Glomerular endothelial cell (primary cell): ENCODE measurements at places on chromosomes 2 and 18. TPM values are rescaled to one million over a fixed set of nuclear protein-coding genes. Genes with fewer than 3 reads are reported as not detected.

DNA sequence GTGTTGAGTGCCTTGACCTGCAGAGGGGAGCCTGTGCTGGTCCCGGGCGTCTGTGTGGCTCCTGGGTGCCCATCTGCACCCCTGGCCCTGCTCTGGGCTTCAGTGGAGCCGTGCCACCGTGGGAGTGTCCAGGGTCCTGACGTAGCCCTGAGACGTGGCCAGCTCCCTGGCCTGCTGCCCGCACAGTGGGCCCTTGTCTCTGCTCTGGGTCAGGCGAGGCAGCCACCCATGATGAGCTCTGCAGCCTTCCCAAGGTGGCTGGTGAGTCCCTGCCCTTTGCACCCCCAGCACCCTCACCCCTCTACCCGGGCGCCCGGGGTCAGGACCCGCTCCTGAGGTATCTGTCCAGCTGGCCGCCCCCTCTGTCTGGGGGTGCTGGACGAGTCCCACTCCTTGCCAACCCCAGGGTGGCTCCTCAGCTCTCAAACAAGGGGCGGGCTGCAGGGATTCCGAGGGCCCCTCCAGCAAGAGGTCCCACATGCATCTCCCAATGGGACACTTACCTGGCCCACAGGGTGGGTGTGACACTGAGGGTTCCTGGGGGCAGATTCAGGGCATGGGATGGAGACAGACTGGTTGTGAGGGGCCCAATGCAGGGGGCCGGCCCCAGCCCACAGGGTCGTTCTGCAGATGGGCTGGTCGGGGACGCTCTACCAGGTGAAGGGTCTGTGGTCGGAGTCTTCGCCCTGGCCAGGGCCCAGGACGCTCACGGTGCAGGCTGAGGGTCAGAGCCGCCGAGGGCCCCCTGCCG lies 2.4 kb downstream of the NEU4 start:
- no peak for DNase-seq

GRCh38 chr2:230995821-230996220 lies at the start of gene SPATA3:
TSS of gene SPATA3 (plus strand) at chr2:230996121. CDS start at chr2:230996234, 113 bp downstream.
- no peak for DNase-seq

GRCh38 chr18:74084184-74084855 lies 63.3 kb downstream of the FBXO15 start:
- no peak for DNase-seq

DNA sequence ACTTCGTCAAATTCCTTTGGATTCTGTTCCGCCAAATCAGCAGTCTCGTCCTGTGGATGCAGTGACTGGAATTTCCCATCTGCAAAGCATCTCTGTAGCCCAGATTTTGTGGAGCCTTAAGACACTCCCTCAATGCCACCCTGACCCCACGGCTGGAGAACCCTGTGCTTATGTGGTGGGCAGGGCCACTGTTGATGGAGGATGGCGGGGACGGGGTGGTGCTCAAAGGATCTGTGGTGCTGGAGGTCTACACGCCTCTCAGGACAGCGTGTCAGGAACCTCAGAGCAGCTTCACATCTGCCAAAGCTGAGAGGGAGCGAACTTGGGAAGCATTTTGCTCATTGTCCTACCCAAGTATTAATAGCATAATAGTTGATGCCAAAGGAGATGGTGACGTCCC lies 200.1 kb downstream of the MGAT5 start:
- no peak for DNase-seq

GRCh38 chr18:60040971-60041370 lies 141.2 kb downstream of the PMAIP1 start:
- no peak for DNase-seq

Gene CIDEA
- 1.4 and 3.5 TPM in 2 replicates for total RNA-seq

Gene SP5
- total RNA-seq, result 0.06 TPM in 1 of 2 replicates, not detected in the other

Gene CXCR1
- total RNA-seq, result not detected in 2 replicates

Gene CXCR4
- 68.4 and 211 TPM in 2 replicates for total RNA-seq
